GOT3 (cell line): ENCODE measurements at places on chromosomes 2 and 18.

DNA sequence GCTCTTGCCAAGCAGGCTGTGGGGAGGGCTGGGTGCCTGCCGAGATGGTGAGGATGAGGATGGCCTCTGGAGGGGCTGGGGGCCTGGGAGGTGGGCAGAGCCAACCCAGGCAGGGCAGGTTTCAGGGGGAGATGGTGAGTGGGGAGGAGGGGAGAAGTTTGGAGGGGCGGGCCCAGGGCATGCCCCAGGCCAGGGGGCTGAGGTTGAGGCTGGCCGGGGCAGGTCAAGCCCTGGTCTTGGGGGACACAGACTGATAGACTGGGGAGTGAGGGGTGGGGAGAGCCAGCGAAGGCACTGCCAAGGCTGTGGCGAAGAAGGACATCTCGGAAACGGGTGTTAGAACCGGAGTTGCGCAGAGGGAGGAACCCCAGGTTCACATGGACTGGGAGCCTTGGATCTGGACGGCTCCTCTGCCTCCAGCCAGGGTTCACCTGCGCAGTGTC is 12.6 kb downstream of the CAPN10 start:
- no peak for DNase-seq

- DNase-seq, result no peak
These were observed 101.5 kb downstream of the SGPP2 start for GRCh38 chr2:222525811-222526210.

DNA sequence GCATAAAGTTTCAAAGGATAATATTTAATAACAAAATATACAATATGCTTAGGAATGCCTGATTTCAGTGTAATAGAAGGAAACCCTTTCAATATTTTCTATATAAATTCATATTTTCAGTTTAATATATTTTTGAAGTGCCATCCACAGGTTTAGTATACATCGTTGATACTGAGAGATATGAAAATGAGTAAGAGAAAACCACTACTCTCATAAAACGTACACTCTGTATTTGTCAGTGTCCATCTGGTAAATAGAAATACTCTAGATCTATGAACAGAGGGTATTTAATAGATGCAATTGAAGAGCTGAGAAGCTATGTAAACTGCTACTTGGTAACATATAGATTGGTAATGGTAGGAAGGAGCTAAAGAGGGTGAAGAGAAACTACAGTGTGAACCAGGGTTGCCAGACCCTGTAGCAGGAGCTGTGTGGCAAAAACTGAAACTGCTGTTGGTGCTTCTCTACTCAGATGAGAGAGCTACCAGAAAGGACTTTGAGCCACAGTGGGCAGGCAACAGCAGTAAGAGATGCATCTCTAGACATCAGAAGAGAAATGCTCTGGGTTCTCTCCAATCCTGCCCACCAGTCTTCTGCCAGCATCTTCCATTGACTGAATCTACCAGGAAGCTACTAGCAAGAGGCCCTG is 187.4 kb downstream of the CCDC102B start:
- DNase-seq, result no peak

DNA sequence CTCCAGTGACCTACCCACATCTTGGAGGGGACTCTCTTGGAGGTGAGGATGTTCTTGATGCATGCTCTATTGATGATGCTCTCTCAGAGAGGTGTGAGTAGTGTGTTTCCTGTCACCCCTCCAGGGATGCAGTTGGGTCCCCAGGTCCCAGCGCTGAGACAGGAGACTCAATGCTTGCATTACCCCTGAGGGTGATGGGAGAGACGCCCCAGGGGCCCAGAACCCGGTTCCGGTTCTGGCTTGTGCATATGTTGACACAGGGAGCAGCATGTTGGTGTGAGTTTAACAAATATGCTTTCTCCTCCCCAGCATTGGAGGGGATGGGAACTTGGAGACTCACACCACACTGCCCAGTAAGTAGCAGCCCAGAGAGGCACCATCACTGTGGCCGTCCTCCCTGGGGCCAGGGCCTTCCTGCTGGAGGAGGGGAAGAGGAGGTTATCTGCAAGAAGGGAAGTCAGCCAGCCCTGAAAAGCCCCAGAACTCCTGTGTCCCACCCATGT is 124.5 kb downstream of the PLB1 start:
- no peak for DNase-seq

DNA sequence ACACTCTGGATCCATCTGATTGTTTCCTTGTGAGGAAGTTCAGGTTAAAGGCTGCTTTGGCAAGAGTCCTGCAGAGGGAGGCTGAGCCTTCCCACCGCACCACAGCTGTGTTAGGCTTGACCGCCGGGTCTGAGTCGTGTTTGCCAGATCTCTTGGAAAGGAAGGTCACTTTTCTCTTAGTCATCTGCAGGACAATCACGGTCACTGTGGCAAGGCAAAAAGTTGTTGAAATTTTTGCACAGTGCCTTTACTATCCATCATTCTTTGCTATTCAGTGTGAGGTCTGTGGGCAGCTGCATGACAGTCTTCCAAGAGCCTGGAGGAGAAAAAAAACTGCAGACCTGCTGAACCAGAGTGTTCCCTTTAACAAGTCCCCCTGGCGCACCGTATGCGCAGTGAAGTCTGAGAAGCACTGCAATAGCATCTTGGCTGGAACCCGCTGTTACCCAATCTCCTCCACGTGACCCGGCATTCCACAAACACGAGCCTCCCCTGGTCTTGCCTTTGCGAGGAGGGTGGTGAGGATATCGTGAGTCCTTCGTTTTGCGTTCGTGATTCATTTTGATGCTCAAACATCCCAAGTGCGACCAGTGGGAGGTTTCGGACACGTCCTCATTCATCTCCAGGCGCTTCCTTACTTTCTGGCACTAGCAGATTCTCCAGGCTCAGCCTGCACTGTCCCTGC is 23.0 kb downstream of the BIN1 start:
- peak; percentile 51 for DNase-seq

- no peak for DNase-seq
These were observed 578.6 kb upstream of the RAB6C start for GRCh38 chr2:129400826-129401225.

- no peak for DNase-seq
These were observed 33.7 kb upstream of the MRPL33 start for GRCh38 chr2:27737676-27738348.

DNA sequence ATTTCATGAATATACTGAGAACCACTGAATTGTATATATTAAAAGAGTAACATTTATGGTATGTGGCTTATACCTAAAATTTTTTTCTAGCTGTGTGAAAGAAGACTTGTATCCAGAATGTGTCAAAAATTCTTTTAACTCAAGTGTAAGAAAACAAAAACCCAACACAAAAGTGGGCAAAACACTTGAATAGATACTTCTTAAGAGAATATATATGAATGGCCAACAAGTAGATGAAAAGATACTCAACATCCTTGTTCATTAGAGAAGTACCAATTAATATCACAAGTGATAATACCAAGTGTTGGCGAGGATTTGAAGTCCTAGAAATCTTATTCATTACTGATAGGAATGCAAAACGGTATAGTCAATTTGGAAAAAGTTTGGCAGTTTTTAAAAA is 107.2 kb upstream of the MYO3B start:
- DNase-seq, result no peak

GRCh38 chr2:34849827-34850226 is 1250.7 kb upstream of the FAM98A start:
- DNase-seq, result no peak

DNA sequence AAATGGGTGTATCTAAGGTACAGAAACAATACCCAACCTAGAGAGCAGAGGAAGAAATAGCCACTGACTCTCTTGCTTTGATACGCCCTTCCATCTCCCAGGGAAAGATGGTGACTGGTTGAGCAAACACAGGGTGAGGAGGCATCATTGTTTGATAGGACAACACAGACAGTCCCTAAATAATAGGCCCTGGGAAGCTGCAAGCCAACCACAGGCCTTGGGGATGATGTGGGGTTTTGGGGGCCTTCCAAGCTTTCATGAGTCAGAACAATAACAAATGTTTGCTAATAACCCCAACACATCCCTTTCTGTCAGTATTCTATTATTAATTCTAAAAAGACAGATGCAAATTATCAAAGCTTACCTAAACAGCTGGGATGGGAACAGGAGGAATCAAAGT is 9.8 kb downstream of the LGALSL start:
- DNase-seq, result no peak
